AG10803 (cell line): ENCODE measurements at places on chromosomes 1 and 21.

GRCh38 chr21:15823486-15824150 lies 93.8 kb downstream of the USP25 start:
- no peak for DNase-seq

- no peak for DNase-seq
Measured at GRCh38 chr1:112692681-112693080, 14.2 kb downstream of the RHOC start.

DNA sequence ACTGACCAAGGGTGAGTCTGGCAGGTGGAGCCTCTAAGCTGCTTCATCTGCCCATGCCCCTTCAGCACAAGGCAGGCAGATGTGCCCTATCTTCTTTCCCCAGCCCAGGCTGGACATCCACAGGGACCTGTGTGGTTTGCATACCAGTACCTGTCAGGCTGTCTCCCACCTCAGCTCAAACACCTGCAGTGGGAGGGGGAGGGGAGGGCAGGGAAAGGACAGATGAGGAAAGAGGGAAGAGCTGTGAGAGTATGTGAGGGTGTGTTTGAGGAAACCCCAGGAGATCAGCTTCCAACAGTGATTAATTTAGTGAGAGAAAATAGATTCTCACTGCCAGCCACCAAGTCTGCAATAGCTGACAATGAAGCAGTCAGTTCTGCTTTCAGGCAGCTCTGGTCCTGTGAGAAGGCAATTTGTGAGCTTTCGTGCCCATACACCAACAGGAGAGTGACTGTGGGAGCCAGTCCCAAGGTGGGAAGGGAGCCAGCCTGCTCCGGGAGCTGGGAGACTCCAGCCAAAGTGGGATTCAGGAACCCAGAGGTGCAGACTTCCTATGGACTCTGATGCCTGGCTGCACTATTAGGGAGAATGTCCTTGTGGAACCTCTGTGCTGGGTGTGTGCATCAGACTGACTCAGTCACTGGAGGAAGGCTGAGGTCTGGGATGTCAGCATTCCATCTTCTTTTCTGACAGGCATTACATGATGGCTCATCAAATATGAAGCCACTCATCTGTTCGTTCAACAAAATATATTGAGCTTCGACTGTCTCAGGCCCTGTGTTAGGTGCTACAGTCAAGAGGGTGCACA lies 59.7 kb downstream of the TNR start:
- no peak for DNase-seq

DNA sequence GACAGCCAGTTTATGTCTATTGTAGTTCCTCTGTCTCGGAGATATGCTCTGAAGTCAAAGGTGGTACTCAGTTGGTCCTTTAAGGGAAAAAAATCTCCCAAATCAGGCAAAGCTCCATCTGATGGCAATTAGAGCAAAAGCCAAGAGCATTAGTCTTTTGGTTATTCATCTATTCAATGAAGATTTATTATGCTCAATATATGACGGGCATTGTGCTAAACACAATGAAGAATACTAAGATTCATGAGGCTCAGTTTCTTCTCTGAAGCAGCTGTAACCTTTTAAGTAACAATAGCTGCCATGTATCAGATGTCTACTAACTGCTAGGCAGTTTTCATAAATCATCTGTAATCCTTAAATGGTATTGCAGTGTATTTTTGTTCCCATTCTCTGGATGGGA lies 47.6 kb upstream of the MROH9 start:
- no peak for DNase-seq

DNA sequence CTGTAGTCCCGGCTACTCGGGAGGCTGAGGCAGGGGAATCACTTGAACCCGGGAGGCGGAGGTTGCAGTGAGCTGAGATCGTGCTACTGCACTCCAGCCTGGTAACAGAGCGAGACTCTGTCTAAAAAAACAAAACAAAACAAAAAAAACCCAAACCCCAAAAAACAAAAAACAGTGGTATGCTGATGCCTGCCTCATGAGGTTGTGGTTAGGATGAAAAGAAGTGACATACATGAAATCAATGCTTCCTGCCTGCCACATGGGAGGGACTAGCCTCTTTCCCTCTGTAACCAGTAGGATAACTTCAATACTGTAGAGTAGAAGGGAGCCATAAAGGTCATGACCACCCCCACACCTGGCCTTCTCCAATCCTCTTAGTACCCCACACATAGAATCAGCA lies 55.2 kb downstream of the TENT5C start:
- DNase-seq: no peak

GRCh38 chr1:33232716-33233115 lies 23.6 kb upstream of the ZNF362 start:
- DNase-seq: no peak

- DNase-seq: peak; percentile 75
Measured at GRCh38 chr1:119275145-119276134, 93.1 kb upstream of the HAO2 start.
